Foreskin melanocyte (primary cell): ENCODE measurements at places on chromosomes 7 and 10.
A peak's percentile ranks its signal among the peaks of the same experiment; 100 is the strongest.

- DNase-seq: no peak
These were observed 54.6 kb upstream of the NCAPG2 start for GRCh38 chr7:158759245-158759614.

GRCh38 chr7:18771834-18772566 lies 276.5 kb downstream of the HDAC9 start:
- no peak for DNase-seq

DNA sequence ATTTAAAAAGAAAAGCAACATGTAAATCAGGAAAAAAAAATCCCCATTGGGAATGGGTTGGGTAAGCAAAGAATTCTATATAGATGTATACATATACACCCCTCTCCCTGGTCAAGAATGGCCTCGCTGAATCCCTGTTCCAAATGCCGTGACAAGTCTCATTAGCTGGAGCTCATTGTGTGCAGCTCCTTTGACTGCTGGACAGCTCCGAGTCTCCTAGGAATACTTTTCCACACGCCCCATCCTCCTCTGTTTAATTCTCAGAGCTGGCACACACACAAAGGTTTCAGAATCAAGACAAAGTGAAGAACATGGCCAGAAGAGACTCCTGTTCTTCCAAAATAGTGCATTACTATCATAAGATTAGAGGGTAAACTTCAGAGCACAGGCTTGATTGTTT lies 130.9 kb upstream of the MKLN1 start:
- no peak for DNase-seq

GRCh38 chr10:5890452-5890915 lies 441 bp downstream of the FBH1 start:
- DNase-seq: no peak

- DNase-seq: peak; percentile 64
These were observed 309.7 kb downstream of the EXOC4 start for GRCh38 chr7:133562621-133563020.

DNA sequence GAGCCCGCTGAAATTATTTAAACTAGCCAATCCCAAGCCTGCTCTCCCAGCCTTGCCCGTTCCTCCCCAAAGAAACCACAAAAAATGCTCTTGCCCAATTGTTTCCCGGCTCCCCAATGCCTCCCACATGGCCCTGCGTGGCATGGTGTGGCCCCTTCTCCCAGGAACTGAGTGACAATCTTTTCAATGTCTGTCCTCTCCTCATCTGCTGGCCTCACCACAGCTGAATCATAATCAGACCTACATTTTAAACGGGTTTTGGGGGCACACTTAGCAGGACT lies 201.5 kb downstream of the PRPF18 start:
- no peak for DNase-seq
